ENCODE measurements at places on chromosomes 6 and 20. TPM values are rescaled to one million over a fixed set of nuclear protein-coding genes. Genes with fewer than 3 reads are reported as not detected.

The TPX2 gene
- 8.6 TPM for total RNA-seq

The SLC17A4 gene
- not detected for total RNA-seq

DNA sequence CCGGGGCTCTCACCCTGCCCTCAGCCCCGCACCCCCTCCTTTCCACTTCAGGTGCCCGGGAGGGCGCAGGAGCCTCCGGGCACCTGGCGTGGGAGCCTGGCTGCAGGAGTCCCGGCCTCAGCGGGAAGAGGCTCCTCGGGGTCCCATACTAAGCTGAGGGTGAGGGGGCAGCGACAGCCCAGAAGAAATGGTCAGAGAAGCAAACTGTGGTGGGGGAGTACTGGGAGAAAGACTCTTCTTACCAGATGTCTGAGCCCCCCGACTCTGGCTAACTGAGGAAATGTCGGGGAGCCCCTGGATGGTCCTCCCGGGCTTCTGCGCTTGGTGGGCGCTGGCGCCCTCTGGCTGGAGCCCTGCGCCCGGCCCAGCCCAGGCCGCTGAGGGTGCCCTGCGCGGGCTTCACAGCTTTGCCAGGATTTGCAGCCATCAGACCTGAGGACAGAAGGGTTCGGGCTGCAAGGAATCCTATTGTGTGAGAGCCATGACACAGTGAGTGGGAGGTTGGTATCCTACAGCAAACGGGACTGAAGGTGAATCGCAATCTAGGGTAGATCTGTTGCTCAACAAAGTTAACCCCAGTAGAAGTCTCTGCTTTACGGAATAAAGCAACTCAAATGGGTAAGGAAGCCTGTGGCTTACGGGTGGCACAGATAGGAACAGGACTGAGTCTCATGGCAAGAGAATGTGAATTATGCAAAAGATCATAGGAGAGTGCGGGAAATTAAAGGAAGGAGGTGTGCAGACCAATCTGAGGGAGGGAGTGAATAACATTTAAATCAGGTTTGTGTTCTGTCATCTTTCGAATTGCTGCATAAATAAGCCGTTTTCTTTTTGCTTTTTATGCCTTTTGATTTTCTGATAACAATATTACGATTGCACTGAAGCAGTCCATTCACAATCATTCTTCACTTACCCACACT is 639 bp upstream of the RCAN2 start:
- no peak for DNase-seq

DNA sequence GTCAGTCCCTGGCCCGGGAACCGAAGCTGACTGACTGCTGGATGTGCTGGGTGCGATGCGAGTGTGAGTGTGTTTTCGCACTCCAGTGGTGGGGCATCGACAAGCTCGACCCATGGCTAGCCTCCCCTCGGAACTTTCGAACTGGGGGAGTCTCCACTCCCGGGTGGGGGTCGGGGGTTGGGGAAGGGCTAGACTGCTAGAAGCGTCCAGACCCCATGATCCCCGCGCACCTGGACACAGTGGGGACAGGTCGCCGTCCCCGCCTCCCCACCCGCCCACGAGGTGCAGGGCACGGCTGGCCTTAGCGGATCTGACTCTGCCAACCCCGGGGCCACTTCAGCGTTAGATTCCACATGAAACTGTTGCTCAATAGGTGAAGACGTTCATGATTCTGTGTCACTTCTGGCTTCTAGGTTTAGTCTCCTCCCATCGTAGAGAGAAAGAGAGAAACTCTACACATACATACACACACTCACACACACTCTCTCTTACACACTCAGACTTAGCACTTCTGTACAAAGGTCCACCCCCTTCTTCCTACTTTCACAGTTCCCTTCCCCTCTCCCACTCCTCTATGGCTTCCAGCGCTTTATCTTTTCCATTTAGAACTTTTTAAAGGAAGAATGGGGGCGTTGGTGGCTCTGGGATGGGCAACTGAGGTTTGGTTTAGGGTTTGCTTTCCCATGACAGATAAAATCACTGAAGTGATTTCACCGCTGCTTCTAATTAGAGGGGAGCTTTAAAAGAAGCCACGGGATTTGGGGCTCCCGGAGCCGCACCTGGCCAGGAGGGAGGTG is 5.1 kb upstream of the TFAP2A start:
- no peak for DNase-seq

- DNase-seq = no peak
Measured at GRCh38 chr20:25865715-25866656, 169.3 kb upstream of the ZNF337 start.

The SLC22A1 gene
- total RNA-seq = not detected

Measured in lower leg skin (tissue), 4 donors.